Tibial nerve (tissue), 4 donors: ENCODE measurements at places on chromosomes 6 and 20.
A peak's percentile ranks its signal among the peaks of the same experiment; 100 is the strongest.

GRCh38 chr6:166157930-166158617 is 9.6 kb downstream of the TBXT start:
- no peak for DNase-seq

DNA sequence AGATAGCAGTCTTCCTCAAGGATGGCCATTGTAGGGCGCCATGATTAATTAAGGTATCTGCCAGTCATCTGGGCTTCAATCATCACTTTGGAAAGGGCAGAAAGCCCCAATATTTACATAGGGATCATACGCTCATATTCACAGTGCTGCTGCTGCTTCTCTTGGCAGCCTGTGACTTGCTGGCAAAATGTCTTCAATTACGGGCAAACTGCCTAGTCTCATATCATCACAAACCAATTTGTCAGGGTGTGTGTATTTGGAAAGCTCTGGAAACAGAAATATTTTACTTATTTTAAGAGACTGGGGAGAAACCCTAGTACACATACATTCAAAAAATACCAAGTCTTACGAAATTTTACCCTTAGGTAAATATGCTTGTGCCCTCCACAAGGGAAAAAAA is 77.6 kb downstream of the SAMD5 start:
- DNase-seq = peak; percentile 15

- peak; percentile 64 for DNase-seq
These were observed at the start of gene TBC1D20 for GRCh38 chr20:462199-462991. Gene TBC1D20 (minus strand): TSS chr20:462533. CDS start chr20:462405, 128 bp downstream.

GRCh38 chr20:47818016-47818415 is 32.7 kb upstream of the SULF2 start:
- DNase-seq = no peak

DNA sequence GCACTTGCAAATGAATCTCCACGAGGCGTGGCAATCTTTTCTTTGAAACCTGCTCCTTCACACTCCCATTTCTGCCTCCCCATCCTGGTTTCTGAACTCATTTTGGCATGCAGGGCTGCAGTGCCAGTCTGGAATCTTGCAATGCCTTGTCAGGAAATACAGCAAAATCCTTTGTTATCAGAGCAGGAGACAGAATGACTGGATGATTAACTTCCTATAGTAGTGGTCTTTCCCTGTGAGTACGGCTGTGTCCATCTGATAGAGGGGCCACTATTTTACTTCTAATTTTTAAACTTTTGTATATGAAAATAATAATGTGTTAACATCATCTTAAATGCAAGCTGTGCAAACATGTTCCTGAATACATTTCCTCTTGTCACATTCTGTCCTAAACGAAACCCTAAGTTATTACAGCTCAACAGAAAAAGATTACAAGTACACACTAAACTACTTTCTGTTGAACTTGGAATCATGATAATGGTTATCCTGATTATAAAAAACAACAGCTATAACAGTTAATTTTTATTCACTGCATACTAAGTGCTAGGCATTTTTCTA is 140.2 kb downstream of the KIF13A start:
- DNase-seq = no peak

DNA sequence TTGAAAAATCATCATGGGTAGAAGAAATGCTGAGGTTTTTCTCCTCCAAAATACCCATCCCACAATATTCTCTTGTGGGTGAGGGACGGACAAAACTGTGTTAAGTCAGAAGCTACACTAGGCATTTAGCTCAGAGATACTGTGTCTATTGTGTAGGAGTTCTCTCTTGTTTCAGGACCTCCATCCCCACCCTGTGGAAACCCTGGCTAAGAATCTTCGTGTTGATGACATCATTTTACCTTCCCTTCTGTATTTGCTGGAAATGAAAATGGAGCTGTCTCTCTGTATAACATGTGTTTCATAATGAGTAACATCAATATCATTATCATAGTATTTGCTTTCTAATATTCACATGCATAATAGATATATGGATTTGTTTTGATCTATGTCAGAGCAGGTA is 1193.0 kb upstream of the CITED2 start:
- DNase-seq = no peak

DNA sequence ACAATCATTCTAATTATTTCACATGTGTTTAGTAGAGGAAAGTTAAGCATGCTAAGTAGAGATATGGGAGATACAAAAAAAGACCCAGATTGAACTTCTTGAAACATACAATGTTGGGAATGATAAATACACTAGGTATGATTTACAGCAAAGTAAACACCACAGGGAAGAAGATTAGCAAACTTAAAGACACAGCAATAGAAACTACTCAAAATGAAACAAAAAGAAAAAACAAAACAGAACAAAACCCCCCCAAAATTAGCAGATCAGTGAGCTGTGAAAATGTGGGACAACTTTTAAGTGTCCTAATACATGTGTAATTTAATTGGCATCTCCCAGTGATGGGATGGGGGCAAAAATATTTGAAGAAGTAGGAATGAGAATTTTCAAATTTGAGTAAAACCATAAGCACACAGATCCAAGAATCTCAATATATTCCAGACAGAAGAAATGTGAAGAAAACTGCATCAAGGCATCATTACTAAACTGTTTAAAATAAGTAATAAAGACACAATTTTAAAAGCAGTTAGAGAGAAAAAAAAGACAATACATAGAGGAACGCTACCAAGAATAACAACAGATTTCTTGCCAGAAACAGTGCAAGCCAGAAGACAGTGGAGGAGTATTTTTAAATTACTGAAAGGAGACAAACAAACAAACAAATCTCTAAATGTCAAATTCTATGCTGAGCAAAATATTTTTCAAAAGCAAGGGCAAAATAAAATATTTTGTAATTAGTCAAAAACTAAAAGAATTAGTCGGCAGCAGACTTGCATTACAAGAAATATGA is 473.7 kb downstream of the QKI start:
- no peak for DNase-seq

DNA sequence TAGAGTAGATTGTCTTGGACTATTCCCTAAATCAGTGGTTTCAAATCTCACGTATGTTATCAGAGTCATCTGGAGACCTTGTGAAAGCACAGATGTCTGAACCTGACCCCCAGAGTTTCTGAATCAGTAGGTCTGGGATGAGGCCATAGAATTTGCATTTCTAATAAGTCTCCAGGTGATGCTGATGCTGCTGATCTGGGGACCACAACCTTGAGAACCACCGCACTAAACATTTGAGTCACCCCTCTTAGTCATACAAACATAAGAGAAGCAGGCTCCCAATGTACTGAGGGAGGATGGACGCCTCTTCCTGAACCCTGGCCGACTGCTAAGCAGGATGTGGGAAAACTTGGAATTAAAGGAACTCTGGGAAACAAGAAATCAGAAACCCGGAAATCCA is 187.8 kb upstream of the PRDM1 start:
- no peak for DNase-seq
